ENCODE measurements at places on chromosomes 1 and 21. TPM values are rescaled to one million over a fixed set of nuclear protein-coding genes. Genes with fewer than 3 reads are reported as not detected.

GRCh38 chr1:226653311-226653921 lies 85.7 kb downstream of the ITPKB start:
- peak; percentile 60 for DNase-seq

DNA sequence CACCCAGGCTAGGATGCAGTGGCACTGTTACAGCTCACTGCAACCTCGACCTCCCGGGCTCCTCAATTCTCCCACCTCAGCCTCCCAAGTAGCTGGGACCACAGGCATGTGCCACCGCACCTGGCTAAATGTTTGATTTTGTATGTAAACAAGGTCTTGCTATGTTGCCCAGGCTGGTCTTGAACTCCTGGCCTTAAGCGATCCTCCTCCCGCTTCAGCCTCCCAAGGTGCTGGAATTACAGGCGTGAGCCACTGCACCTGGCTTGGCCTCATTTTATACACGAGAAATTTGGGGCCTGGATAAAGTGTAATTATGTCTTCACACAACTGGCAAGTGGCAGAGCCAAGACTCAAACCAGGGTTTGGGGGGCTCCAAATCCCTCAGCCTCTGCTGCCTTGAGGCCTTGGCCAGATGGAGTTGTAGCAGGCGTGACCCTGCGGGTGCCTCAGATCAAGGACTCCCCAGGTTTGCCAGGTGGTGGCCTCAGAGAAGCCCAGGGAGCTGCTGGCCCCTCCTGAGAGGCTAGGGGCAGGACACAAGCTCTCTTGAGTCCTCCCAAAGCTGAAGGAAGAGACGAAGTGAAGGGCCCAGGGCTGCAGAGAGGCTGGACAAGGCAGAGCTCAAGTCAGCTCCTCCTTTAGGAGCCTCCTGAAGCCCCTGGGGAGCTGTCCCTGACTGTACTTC lies 61.7 kb downstream of the MDM4 start:
- DNase-seq = no peak

GRCh38 chr1:44643721-44644334 lies 30.5 kb downstream of the TMEM53 start:
- no peak for DNase-seq

DNA sequence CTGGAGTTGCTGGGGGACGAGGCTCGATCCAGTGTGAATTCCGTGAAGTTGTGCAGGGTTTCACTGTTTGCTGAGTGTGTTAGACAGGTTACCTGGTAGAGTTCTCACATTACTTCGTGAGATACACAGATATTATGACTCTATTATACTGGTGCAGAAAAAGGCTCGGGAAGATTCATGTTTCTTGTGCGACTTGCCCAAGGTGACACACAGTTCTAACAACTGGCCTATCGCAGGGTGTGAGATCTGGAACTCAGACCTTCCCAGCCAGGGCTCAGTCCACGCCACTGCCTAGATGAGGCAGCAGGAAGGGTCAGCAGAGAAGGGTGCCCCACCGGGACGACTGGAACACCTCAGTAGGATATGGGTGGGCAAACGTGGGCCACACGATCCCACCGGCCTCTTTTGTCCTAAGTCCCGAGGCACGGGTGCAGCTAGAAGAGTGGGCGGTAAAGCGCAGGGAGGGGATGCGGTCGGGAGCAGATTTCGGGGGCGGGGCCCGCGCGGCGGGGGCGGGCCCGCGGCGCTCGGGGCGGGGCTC lies 296 bp upstream of the RNPEP start:
- DNase-seq = peak; percentile 85

The IFI44L gene
- total RNA-seq = 5.5 TPM

- DNase-seq = no peak
These were observed 15.9 kb downstream of the DUSP10 start for GRCh38 chr1:221725735-221726672.

- no peak for DNase-seq
These were observed 1.8 kb downstream of the CDKN2C start for GRCh38 chr1:50971748-50972305.

DNA sequence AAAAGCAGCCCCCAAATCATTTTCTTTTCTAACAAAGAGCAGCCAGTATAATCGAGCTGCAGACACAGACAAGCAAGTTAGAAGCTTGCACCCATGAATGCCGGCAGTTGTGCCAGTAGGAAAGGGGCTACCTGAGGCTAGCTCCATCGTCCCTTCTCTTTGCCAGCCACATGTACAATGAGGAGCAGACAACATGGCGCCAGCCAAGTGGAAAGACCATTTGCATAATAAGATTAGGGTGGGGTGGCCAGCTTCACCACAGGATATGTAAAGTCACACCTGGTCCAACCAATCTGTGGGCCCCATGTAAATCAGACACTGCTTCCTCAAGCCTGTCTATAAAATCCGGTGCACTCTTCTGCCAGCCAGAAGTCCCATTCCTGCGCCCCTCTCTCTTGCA lies 103.7 kb downstream of the CCDC185 start:
- no peak for DNase-seq

The NCAM2 gene
- not detected for total RNA-seq

GRCh38 chr21:43207868-43208267 lies 39.1 kb downstream of the CRYAA start:
- no peak for DNase-seq

The SLC16A4 gene
- total RNA-seq = not detected

The KLHDC9 gene
- total RNA-seq = not detected

The RNU1-3 gene
- under 0.01 TPM for total RNA-seq

The VSIG8 gene
- not detected for total RNA-seq

- peak; percentile 86 for DNase-seq
These were observed 5.0 kb upstream of the CHI3L2 start for GRCh38 chr1:111222308-111223125.

- DNase-seq = no peak
These were observed 96.8 kb upstream of the BMP8A start for GRCh38 chr1:39394598-39394997.

- DNase-seq = no peak
These were observed 5.3 kb upstream of the ERG start for GRCh38 chr21:38503583-38503982.

The INSRR gene
- not detected for total RNA-seq

The PCAT6 gene
- total RNA-seq = not detected

GRCh38 chr1:98991127-98992012 lies 13.3 kb downstream of the PLPPR5 start:
- no peak for DNase-seq

DNA sequence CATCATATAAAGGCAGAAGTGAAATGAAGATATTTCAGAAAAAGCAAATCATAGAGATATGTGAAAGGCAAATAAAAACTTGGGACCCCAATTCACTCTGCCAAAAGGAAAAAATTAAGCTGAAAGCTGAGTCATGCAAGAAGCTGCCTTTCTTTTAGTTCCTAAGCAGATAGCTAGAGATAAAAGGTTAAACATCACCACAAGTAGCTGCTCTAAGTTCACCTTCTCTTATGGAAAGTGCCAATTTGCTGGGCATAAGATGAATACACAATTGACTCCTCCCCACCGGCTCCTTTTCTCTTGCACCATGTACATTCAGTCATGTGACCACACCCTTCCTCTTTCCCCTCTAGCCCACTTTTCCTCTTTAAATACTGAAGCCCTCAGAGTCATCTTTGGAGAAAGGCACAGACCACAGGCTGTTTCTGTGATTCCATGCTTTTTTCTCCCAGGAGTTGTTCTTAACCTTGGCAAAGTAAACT lies 5.4 kb upstream of the SUMO3 start:
- no peak for DNase-seq

Data from transverse colon (tissue), 4 donors.